Activated CD8-positive, alpha-beta memory T cell treated with anti-CD3 and anti-CD28 coated beads for 24 hours (primary cell): ENCODE measurements at places on chromosomes 4 and X.

DNA sequence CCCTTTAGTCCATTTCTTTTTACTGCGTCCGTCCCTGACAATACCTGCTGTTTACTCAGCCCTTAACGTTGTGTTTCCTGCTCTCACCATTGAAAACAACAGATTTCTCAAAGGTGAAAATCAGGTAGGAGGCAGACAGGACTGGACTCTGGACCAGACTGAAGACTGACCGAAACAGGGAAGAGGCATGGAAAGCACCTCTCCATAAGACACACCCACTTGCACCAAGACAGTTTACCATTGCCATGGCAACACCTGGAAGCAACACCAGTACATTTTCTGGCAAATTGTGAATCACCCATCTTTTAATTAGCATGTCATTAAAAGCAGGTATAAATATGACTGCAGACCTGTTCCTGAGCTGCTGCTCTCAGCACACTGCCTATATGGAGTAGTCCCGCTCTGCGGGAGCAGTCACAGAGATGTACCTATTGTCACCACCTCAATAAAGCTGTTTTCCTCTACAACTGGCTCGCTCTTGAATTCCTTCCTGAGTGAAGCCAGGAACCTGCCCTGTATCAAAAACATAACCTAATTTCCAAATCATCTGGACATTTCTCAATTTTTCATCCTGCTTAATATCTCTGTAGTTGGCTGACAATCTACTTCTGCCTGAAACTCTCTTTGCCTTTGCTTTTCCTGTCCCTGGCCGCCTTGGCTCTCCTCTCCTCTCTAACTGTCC lies 117.0 kb downstream of the RNF150 start:
- no peak for DNase-seq

GRCh38 chr4:185713272-185713671 lies 98.7 kb downstream of the SORBS2 start:
- no peak for DNase-seq

GRCh38 chr4:38656111-38656510 lies 7.9 kb upstream of the KLF3 start:
- no peak for DNase-seq

GRCh38 chr4:25330335-25330734 lies 17.8 kb downstream of the ZCCHC4 start:
- DNase-seq: no peak

- DNase-seq: no peak
Observed at GRCh38 chr4:16158504-16158852, 67.8 kb downstream of the TAPT1 start.
